ENCODE measurements at places on chromosomes 7 and 10.

GRCh38 chr10:78571286-78571685, 497.5 kb upstream of the ZMIZ1 start:
- DNase-seq, result no peak

GRCh38 chr10:121185816-121186455, 334.8 kb downstream of the WDR11 start:
- no peak for DNase-seq

- DNase-seq, result no peak
These were observed 268.2 kb downstream of the PTEN start for GRCh38 chr10:88131511-88132139.

GRCh38 chr7:76065016-76065612, 17.2 kb downstream of the MDH2 start:
- DNase-seq, result no peak

DNA sequence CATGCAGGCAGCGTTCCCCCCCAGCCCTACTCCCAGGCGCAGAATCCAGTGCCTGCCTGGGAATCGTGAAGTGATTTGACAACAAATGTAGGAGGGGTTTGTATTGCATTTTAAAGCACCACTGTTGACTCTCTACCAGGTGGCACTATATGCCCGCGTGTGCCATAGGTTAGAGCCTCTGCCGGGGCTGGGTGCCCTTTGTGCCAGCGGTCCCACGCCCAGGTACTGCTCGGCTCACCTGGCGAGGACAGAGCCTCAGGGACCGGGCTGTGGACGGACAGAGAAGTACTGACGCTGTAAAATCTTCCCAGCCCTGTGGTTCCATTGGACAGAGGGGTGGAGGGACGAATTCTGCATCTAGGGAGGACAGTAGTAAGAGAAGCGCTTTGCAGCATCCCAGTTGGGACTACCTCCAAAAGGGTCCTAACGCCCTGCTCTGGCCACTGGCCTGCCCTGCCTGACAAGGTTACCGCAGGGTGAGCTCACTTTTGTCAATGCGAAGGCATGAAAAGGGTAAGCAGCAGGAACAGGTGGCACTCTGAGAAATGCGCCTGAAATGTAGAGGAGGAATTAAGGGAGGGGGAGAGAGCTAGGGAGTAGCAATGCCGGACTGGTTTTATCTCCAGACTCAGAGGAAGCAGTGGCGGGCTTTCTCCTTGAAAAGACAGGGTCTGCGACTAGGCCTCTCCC, 788 bp upstream of the CACNA2D1 start:
- DNase-seq, result no peak

DNA sequence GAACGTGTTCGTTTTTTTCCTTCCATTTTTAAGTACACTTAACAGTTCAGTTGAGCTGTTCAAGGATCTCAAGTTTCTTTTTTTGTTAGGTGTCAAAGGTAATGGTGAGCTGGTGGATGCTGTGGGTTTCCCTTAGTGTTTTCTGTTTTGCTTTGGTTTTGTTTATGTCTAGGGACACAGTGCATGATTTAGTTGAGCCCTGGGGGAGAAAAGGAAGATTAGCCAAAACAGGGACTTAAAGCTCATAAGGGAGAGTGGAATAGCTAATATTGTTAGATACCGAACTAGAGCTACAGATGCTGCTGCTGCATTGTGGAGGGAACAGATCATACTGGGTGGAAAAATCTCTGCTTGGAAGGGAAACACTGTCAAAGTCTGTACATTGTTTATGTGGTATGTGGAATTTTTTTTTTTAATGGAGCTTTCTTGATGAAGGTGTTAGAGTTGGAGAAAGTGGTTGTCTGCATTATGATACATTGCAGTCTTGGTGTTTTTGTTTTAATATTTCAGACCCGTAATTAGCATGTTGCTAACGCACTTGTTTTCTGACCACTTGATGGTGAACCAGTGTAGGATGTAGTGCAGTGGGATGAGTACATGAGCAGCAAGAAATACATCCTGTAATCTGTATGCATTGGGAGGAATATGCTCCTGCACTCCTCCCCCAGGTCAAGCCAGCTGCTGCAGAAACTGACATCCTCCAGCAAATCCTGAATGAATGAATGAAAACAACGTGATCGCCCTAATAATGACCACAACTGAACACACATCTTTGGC, 2.1 kb downstream of the GLCCI1 start:
- no peak for DNase-seq

DNA sequence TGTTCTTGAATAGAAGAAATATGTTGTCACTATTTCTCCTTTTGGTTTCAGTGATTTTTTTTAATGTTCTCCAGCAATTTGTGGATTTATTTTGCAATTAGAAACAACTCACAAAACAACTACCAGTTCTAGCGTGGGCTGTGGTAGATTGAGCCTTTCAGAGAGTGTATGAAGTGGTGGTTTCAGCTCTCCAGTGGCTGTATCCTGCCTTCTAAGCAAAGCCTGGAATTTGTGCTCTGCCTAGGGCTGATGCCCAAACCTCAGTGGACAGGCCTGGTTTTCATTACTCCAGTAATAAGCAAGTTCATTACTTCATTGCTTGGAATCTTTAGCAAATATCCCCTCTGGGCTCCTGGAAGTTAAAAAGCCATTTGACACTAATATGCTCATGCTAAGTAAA, 35.9 kb downstream of the APBB1IP start:
- DNase-seq, result no peak

DNA sequence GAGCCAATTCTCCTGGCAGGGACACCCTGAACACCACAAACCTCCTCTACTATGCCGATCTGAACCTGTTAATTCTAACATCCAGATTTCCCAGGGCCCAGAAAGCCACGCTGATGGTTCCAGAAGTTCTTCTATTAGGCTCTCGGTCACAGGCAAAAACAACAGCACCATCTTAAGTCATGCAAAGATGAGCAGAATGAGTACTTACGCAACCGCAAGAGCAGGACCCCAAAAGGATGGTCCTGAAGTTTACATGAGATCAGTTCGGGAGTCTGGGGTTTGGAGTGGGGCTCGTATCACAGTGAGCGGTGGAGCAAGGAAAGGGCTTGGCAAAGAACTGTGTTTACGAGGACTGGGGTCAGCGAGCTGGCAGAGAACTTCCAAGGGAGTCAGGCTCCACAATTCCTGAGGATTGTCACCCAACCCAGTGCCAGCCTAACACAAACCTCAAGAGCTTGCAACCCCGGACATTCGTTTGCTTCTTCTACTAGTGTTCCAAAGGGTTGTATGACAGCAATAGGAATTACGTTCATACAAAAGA, 532.6 kb downstream of the TNS3 start:
- no peak for DNase-seq

GRCh38 chr10:52443419-52444388, 129.6 kb downstream of the DKK1 start:
- no peak for DNase-seq

- DNase-seq, result no peak
These were observed 64.7 kb downstream of the ZMIZ1 start for GRCh38 chr10:79133416-79133815.

GRCh38 chr7:54799792-54800191, 40.8 kb upstream of the SEC61G start:
- no peak for DNase-seq

- DNase-seq, result peak; percentile 9
These were observed 531.0 kb upstream of the COBL start for GRCh38 chr7:51847461-51848134.

GRCh38 chr7:142488842-142489241, 231.0 kb upstream of the PRSS58 start:
- DNase-seq, result no peak

DNA sequence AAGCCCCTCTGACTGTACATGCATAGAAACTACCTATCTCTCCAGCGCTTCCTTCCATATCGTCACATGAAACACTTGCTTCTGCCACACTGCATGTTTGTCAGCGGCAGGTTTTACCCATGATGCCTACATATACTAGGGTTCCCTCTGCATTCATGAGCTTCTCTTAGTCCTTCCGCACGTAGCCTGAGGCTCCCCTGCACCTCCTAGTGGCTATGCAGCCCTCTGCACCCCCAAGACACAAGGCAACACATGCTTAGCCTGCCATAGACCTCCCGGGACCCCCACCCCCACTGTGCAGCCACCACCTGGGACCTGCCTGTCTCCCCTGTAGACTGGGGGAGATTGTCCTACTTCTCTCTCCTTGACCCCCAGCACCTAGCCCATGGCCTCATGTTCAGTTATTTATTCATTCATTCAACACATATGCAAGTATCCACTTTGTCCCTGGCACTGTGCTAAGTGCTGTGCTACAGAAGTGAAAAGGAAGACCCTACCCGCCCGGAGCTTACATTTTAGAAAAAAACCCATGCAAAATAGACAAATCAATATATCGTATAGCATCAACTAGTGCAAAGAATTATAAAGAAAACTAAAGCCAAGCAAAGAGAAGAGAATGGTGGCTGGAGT, 23.5 kb downstream of the TMEM273 start:
- peak; percentile 48 for DNase-seq

GRCh38 chr10:84047258-84048010, 91.9 kb upstream of the GHITM start:
- no peak for DNase-seq

GRCh38 chr10:72318418-72319262, 36.1 kb downstream of the DNAJB12 start:
- no peak for DNase-seq

- no peak for DNase-seq
These were observed 73.7 kb downstream of the INPP5A start for GRCh38 chr10:132611026-132611910.

GRCh38 chr7:124059375-124059774, 26.5 kb upstream of the TMEM229A start:
- no peak for DNase-seq

GRCh38 chr10:63143987-63144386, 10.9 kb downstream of the NRBF2 start:
- DNase-seq, result no peak

GRCh38 chr7:36764929-36765328, 40.6 kb upstream of the AOAH start:
- no peak for DNase-seq

GRCh38 chr10:9681655-9682054, 1336.0 kb upstream of the CELF2 start:
- DNase-seq, result no peak

- no peak for DNase-seq
These were observed 3.7 kb downstream of the PARD3 start for GRCh38 chr10:34811126-34811967.

Measured in iPS DF 6.9 (cell line).